Iris pigment epithelial cell (primary cell): ENCODE measurements at places on chromosomes 5 and 9.
A peak's percentile ranks its signal among the peaks of the same experiment; 100 is the strongest.

- DNase-seq: peak; percentile 80
Observed at GRCh38 chr5:54905942-54906537, 79.4 kb downstream of the ESM1 start.

DNA sequence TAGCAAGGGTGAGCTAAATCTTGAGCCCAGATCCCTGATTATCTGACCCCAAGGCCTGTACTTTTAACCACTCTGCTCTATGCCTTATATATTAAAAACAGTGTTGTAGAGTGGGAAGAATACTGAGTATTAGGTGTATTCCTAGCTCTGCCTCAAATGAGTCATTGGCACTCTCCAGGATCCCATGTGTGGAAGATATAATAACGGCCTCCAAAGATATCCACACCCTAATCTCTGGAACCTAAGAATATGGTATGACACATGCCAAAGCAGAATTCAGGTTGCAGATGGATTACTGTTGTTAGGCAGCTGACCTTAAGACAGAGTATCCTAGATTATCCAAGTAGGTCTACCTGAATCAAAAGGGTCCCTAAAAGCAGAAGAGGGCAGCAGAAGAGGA is 110.8 kb downstream of the ADRB2 start:
- DNase-seq: no peak

GRCh38 chr5:87393331-87393730 is 19.4 kb downstream of the CCNH start:
- DNase-seq: peak; percentile 91

DNA sequence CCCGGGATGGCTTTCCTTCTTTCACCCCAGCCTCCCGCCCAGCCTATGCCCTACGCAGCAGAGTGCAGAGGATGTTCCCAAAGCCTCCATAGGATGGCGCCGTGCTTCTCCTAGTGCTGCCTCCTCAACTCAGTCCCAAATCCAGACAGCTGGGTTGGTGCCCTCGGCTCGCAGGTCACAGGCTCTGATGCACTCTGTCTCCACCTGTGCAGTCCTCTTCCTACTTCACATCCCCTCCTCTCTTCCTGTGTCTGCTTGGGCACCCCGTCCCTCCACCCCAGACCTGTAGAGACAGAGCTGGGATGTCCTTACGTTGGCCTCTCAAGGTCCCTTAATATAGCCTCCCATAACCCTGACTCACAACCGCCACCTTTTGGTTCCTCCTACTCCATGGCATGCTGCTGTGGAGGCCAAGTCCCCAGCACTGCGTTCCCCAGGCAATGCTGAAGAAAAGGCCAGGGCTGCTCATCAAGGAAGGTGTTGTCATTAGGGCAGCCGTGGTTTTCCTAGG is 314.4 kb downstream of the GADD45G start:
- DNase-seq: no peak

- DNase-seq: no peak
Observed at GRCh38 chr5:81242906-81243436, 9.8 kb downstream of the CKMT2 start.

- no peak for DNase-seq
Observed at GRCh38 chr5:23302438-23302837, 205.0 kb upstream of the PRDM9 start.

DNA sequence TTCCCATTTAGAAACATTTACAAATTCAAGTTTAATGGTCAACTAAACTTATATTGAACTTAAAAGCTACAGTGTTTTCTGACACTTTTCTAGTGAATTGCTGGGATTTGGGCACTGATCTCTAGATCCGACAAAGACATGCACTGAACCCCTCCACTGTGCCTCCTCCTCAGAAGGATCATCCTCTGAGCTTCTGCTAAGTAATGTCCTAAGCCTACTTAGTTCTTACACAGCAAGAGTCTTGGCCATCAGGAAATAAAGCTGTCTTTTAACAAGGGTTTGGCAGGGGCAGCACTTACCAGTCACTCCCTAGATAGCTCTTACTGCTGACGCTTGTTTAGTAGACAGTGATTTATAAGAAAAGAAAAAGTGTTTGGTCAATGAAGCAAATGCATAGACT is 50.5 kb downstream of the FAM81B start:
- no peak for DNase-seq

GRCh38 chr5:153096381-153096780 is 394.1 kb upstream of the GRIA1 start:
- no peak for DNase-seq

- DNase-seq: no peak
Observed at GRCh38 chr5:40616781-40617180, 62.9 kb upstream of the PTGER4 start.

- DNase-seq: no peak
Observed at GRCh38 chr5:178057839-178058238, 55.5 kb upstream of the N4BP3 start.

GRCh38 chr5:145975001-145975360 is 38.6 kb downstream of the SH3RF2 start:
- DNase-seq: no peak

GRCh38 chr9:134889386-134890154 is 9.0 kb downstream of the FCN2 start:
- DNase-seq: no peak

DNA sequence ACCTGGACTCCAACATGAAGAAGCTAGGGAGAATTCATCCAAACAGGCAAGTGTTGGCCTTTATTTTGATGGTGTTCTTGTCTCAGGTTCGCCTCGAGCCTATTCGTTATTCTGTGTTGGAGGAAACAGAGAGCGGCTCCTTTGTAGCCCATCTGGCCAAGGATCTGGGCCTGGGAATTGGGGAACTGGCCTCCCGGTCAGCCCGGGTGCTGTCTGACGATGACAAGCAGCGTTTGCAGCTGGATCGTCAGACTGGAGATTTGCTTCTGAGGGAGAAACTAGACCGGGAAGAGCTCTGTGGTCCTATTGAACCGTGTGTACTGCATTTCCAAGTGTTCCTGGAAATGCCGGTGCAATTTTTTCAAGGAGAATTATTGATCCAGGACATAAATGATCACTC is 367 bp downstream of the PCDHB4 start:
- no peak for DNase-seq

DNA sequence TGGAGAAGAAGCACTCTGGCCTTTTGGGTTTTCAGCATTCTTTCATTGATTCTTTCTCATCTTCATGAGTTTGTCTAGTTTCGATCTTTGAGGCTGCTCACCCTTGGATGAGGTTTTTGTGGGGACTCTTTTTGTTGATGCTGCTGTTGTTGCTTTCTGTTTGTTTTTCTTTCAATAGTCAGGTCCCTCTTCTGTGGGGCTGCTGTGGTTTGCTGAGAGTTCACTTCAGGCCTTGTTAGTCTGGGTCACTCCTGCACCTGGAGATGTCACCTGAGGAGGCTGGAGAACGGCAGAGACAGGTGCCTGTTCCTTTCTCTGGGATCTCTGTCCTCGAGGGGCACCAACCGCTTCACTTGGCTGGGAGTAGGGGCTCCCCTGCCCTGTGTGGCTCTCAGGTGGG is 14.0 kb downstream of the RANBP17 start:
- DNase-seq: no peak

GRCh38 chr5:3657364-3658022 is 61.9 kb downstream of the IRX1 start:
- DNase-seq: no peak

DNA sequence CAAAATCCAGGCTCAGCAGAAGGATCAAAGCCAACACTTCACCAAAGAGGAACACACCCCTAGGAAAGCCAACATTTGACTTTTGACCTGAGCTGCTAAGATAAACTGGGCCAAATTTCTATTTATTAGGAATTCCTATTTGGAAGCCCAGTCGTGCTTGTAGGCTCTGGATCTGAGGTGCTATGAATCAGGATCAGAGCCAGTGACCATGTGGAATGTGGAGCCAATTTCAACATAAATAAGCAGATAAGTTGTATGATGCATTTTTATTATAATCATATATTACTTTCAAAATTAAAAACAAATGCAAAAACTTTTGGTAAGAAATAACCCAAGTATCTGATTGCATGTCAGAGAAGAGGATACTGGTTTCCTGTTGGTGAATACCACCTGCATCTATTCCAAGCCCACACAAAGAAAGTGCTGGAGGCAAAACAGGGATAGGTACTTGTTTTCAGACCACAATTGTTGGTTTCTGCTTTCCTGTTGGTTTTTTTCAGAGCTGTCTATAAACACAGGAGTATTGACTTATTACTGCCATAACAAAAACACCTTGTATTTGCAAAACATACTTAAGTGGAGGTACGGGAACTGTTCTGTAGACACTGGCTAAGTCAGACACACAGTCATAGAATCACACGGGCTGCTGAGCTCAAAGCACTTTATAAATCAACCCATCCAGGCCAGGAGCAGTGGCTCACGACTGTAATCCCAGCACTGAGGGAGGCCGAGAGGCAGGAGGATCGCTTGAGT is 52.8 kb downstream of the ARL15 start:
- DNase-seq: no peak

DNA sequence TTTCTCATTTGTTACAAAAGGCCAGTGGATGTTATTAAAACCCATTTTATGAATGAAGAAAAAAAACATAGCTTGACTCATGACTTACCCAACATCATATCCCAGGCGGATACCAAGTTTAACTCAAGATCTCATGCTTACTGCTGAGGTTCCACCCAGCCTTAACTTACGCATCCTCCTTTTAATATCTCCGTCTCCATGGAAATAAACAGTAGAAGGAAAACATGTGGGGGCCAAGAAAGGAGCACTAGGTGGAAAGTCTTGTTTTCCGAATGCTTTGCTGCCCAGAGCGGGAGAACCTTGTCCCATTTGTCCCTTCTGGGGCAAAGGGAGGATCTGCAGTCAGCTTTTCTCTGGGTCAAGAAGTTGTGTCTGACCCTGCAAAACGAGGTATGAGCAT is 44.1 kb downstream of the ANGPTL2 start:
- no peak for DNase-seq

GRCh38 chr5:103356350-103357091 is 98.0 kb downstream of the MACIR start:
- no peak for DNase-seq

- DNase-seq: peak; percentile 92
Observed at GRCh38 chr5:170892196-170892595, 30.4 kb downstream of the RANBP17 start.
